Keratinocyte (primary cell): ENCODE measurements at places on chromosomes 7 and 10. TPM values are rescaled to one million over a fixed set of nuclear protein-coding genes. Genes with fewer than 3 reads are reported as not detected.

- DNase-seq: peak; percentile 90
These were observed 307.4 kb upstream of the AOAH start for GRCh38 chr7:37031571-37032257.

GRCh38 chr7:143255564-143255963 lies 7.7 kb upstream of the GSTK1 start:
- no peak for DNase-seq

- no peak for DNase-seq
These were observed 741.4 kb upstream of the POT1 start for GRCh38 chr7:125670926-125671572.

DNA sequence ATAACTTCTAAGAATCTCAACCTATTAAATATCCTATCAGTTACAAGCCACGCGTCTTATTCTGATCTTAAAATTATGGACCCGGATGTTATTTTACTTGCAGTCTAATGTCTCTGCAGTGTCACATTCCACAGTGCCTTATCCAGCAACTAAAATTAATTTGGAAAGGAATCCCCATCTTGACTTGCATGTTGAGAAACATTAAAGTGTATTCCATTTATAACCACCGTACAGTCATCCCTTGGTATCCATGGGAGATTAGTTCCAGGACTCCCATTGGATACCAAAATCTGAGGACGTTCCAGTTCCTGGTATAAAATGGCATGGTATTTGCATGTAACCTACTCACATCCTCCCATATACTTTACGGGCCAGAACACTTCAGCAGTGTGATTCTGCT lies 194.7 kb downstream of the ARHGAP21 start:
- DNase-seq: no peak

TRPV5 gene
- not detected in 3 replicates for polyA plus RNA-seq

- DNase-seq: peak; percentile 70
These were observed 58.4 kb upstream of the ZNRF2 start for GRCh38 chr7:30225863-30226613.

DNA sequence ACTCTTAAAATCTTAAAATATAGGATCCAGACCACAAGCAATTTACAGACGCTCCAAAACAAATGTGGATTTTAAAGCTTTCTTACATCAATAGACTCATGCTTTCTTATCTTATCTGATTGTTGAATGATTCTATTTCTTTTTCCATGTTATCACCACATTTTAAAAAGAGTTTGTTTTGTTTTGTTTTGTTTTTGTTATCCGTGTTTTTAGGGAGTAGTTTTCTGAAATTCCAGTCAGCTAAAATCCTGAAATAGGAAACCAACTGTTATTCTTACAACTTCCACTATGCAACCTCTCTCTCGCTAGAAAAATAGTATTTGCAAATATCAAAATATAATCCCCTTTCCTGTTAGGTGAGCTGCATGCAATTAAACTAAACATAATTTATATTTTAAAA lies 251.0 kb downstream of the PCDH15 start:
- DNase-seq: no peak

DNA sequence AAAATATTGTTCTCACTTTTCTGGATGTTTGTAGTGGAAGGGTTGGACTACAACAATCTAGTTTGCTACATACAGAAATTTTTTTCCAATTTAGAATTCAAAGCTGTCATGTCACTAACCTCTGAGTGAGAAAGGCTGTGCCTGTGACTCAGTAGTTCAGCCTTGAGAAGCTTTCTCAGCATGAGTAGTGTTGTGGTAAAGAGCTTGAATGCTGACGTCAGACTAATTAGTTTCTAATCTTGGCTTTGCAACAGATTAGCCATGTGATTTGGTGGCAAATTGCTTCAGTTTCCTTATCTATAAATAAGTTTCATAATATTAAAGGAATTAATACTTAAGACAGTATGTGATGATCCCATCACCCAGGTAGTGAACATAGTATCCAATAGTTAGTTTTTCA lies 83.8 kb downstream of the ABCA13 start:
- DNase-seq: no peak

- DNase-seq: no peak
These were observed 12.0 kb upstream of the CALML5 start for GRCh38 chr10:5511231-5511884.

DNA sequence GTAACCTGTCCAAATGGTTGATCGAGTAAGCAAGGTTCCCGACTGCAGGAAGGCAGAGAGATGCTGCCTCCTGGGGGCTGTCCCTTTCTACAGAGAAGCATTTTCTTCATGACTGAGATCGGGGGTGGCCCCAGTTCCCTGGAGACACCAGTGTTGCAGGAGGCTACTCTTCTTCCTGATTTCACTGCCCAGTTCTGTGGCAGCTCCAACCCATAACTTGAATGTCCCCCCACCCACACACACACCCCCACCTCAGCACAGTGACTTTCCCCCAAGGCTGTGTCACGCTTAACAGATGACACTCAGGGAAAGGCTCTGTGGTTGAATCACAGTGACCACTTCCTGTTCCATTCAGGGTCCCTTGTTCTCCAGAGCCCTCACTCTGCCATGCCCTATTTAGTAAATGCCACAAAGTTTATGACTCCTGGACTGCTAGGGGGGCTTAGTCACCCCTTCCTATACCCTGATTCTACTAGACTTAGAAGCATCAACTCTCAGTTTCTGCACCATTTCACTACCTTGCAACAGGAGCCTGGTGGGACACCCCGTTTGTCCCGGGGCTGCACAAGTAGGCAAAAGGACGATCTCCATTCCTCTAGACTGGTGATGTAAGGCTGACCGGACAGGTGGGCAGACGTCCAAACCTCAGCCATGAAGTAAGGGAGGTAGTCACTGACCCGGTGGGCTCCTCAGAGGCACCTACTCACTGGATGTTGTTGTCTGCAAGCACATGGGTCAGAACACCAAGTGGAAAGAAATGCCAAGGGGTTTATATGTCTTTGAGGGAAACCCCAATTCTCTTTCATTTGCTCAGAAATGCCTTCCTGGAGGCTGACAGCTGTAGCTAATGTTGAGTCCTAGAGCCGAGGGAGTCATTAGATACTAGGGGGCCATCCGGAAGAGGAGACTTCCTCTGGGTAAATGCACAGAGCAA lies 31.3 kb upstream of the SMC3 start:
- DNase-seq: no peak

ACHE gene
- polyA plus RNA-seq: 0.07 to 0.30 TPM (median 0.20 TPM) in 3 replicates

DNA sequence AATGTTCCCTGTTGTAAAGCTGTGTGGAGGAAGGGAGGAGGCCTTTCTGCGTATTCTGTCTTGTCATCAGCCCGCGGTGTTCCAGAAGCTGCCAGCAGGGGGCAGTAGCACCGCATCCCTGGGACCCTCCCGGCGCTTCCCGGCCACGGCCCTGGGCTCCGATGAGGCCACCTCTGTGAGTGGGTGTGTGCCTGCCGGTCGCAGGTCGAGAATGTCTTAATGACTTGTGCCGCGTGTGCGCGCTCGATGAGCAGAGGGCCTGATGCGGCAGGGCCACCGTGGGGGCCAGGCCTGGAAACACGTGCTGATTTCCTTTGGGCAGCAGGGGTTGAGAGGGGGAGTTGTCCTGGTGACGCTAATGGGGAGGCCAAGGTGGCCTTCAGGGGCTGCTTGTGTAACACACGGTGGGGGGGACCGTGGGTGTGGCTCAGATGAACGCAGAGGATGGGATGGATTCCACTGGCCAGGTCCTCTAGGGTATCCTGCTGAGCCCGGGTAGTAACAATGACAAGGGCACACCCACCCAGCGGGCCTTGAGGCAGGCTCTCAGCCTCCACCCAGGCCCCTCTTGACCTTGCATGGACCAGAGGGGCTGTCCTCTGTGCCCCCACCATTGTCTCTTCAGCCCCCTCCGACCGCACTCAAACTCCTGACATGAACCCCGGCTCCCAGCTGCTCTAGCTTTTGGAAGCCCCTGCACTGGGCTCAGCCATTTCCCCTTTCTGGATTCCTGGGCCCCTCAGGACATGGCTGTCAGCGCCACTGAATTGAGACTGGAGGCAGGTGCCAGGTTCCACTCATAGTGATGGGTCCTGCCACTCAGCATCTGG lies 135.9 kb upstream of the PODXL start:
- DNase-seq: no peak

GRCh38 chr7:100127866-100128636 lies 1.3 kb downstream of the MBLAC1 start:
- no peak for DNase-seq

GRCh38 chr10:133276100-133276434 lies 601 bp downstream of the ADAM8 start:
- DNase-seq: no peak
